ENCODE measurements at places on chromosomes 1 and 21.
A peak's percentile ranks its signal among the peaks of the same experiment; 100 is the strongest.

DNA sequence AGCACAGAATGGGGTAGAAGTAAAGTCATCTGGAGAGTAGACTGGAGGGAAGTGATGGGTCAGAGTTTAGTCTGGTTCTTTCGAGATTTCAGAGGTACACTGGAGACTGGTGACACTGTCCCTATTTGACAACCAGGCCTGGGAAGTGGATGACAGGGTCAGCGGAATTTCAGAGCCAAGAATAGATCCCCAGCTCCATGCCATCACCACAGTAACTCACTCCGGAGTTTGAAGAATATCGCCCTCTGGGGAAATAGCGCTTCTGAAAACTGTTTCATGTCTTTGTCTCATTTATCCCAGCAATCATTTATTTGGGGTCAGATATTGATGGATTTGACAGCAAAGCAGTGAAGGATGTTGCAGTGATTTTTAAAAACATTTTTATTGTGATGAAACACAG is 7.6 kb upstream of the NFASC start:
- H3K27ac ChIP-seq, result no peak overlapping the region
- no peaks in the 10 kb centered on the region for H3K4me1 ChIP-seq
- no peak for DNase-seq
- peaks cover 37% of the 10 kb centered on the region for H3K27me3 ChIP-seq

- peak overlapping the region; percentile 84 for H3K4me3 ChIP-seq
- H3K4me1 ChIP-seq, result no peaks in the 10 kb centered on the region
- peaks cover 67% of the 10 kb centered on the region for H3K27me3 ChIP-seq
- H3K36me3 ChIP-seq, result no peaks in the 10 kb centered on the region
- H3K27ac ChIP-seq, result no peak overlapping the region
Observed at GRCh38 chr1:39789571-39790110, 976 bp upstream of the BMP8B start.

GRCh38 chr1:207331354-207332313 is 10.2 kb downstream of the CD55 start:
- H3K27me3 ChIP-seq, result no peaks in the 10 kb centered on the region
- no peak overlapping the region for H3K27ac ChIP-seq
- no peak overlapping the region for H3K4me3 ChIP-seq
- H3K4me1 ChIP-seq, result no peaks in the 10 kb centered on the region

DNA sequence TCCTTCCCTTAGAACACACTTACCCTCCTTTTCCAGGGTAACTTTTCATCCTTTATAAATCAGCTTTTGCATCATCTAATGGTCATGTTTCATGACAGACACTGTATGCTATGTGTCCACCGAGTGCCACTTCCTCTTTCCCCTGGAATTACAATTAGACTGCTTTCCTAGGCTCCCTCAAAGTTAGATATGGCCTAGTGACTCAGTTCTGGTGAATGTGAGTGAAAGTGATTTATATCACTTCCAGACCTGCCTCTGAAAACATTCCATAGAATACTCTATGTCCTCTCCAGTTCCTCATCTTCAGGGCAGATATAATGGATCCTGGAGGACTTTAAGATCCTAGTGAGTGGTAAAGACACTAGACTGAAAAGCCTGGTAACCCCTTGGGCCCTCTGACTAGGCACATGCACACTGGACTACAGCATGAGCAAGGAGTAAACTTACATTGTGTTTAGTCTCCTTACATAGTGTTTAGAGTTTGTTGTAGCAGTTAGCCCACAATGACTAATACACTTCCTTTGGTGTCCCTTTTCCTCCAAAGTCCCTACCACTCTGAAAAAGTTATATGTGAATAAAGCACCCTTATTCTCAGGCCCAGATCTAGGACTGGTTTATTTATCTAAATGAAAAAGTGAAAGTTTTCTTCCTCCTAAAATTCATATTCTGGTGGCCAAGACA is 59.3 kb downstream of the GPR88 start:
- H3K27ac ChIP-seq, result no peak overlapping the region
- no peaks in the 10 kb centered on the region for H3K36me3 ChIP-seq
- H3K4me1 ChIP-seq, result peaks cover 5% of the 10 kb centered on the region
- H3K27me3 ChIP-seq, result no peaks in the 10 kb centered on the region
- H3K4me3 ChIP-seq, result no peak overlapping the region

GRCh38 chr1:90970208-90970607 is 51.6 kb downstream of the ZNF644 start:
- peaks cover 8% of the 10 kb centered on the region for H3K4me1 ChIP-seq
- no peak overlapping the region for H3K4me3 ChIP-seq
- H3K36me3 ChIP-seq, result peaks cover 26% of the 10 kb centered on the region
- no peak for DNase-seq
- H3K27me3 ChIP-seq, result no peaks in the 10 kb centered on the region

- H3K27ac ChIP-seq, result no peak overlapping the region
- no peaks in the 10 kb centered on the region for H3K27me3 ChIP-seq
- H3K36me3 ChIP-seq, result peaks cover 4% of the 10 kb centered on the region
- DNase-seq, result no peak
Observed at GRCh38 chr21:28699596-28700259, 292.9 kb downstream of the LTN1 start.

GRCh38 chr1:98306517-98307089 is 354.9 kb upstream of the SNX7 start:
- no peaks in the 10 kb centered on the region for H3K4me1 ChIP-seq
- H3K4me3 ChIP-seq, result no peak overlapping the region
- no peak for DNase-seq
- no peak overlapping the region for H3K27ac ChIP-seq
- H3K27me3 ChIP-seq, result peaks cover 11% of the 10 kb centered on the region

DNA sequence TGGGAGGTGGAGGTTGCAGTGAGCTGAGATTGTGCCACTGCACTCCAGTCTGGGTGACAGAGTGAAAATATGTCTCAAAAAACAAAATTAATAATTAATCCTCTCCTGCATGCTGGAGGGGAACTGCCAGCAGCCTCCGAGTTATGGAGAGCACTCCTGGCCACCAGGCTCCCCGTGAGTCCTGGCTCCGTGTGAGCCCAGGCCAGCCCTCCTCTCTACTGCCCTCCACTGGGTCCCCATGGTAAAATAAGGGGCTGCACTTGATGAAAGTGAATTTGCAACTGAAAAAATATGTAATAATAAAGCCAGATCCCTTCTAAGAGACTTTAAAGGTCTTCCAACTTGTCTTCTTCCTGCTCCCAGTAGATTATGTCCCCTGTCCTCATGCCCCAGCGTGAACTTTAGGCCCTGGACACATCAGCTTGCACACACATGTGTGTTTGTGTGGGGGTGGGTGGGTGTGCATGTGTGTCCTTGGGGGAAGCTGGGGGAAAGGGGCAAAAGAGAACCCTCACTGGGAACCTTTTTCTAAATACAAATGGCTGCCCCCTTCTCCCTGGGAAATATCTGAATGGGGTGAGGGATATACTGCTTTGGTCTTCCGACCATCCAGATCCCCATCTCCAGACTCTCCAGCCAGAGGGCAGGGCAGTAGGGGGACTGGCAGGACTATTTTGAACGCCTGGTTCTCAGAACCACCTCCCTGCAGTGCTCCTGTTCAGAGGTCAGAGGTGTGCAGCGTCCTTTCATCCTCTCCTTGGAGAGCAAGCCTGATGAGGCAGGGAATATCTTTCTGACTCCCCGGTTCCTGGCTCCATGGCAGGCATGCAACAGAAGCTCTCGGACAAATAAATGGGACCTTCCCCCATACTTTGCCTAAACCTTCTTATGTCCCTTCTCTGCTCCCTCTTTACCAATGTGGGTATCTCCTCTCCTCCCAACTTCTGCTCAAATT is 26.2 kb downstream of the NEK2 start:
- no peaks in the 10 kb centered on the region for H3K27me3 ChIP-seq
- H3K4me1 ChIP-seq, result peaks cover 6% of the 10 kb centered on the region
- DNase-seq, result no peak
- no peak overlapping the region for H3K4me3 ChIP-seq
- peak overlapping the region; percentile 51 for H3K27ac ChIP-seq

GRCh38 chr1:177383715-177384114 is 213.0 kb downstream of the BRINP2 start:
- H3K27ac ChIP-seq, result no peak overlapping the region
- H3K36me3 ChIP-seq, result peaks cover 6% of the 10 kb centered on the region
- H3K4me3 ChIP-seq, result no peak overlapping the region

GRCh38 chr1:178344513-178345091 is 152.2 kb downstream of the CLEC20A start:
- no peaks in the 10 kb centered on the region for H3K36me3 ChIP-seq
- DNase-seq, result no peak
- H3K4me1 ChIP-seq, result peaks cover 20% of the 10 kb centered on the region
- peak overlapping the region; percentile 56 for H3K4me3 ChIP-seq
- peak overlapping the region; percentile 67 for H3K27ac ChIP-seq
- H3K27me3 ChIP-seq, result no peaks in the 10 kb centered on the region

GRCh38 chr1:228374711-228375577 is 31.7 kb downstream of the TRIM11 start:
- H3K27me3 ChIP-seq, result no peaks in the 10 kb centered on the region
- no peak for DNase-seq
- no peak overlapping the region for H3K4me3 ChIP-seq
- no peaks in the 10 kb centered on the region for H3K4me1 ChIP-seq

- no peak overlapping the region for H3K27ac ChIP-seq
- peak; percentile 43 for DNase-seq
- peaks cover 8% of the 10 kb centered on the region for H3K4me1 ChIP-seq
- no peaks in the 10 kb centered on the region for H3K36me3 ChIP-seq
Observed at GRCh38 chr1:29651246-29651645, 414.9 kb downstream of the PTPRU start.

DNA sequence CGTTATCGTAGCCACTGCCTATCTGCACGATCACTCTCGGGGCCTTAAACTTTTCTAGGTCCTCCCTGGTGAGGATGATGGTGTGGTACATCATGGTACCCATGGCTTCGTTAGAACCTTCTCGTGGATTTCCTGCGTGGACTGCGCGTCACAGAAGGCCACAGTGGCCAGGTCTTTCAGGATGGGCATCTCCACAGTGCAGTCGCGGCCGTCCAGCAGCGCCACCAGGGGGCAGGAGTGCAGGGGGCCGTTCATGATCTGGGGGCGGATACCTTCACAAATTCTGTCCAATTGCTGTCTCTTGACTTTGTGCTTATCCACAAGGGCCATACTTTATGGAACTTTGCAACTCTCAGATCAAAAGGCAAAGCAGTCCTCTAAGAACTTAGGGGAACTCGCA is 69.6 kb downstream of the WLS start:
- no peaks in the 10 kb centered on the region for H3K27me3 ChIP-seq
- H3K4me3 ChIP-seq, result no peak overlapping the region
- DNase-seq, result no peak
- peaks cover 40% of the 10 kb centered on the region for H3K36me3 ChIP-seq

DNA sequence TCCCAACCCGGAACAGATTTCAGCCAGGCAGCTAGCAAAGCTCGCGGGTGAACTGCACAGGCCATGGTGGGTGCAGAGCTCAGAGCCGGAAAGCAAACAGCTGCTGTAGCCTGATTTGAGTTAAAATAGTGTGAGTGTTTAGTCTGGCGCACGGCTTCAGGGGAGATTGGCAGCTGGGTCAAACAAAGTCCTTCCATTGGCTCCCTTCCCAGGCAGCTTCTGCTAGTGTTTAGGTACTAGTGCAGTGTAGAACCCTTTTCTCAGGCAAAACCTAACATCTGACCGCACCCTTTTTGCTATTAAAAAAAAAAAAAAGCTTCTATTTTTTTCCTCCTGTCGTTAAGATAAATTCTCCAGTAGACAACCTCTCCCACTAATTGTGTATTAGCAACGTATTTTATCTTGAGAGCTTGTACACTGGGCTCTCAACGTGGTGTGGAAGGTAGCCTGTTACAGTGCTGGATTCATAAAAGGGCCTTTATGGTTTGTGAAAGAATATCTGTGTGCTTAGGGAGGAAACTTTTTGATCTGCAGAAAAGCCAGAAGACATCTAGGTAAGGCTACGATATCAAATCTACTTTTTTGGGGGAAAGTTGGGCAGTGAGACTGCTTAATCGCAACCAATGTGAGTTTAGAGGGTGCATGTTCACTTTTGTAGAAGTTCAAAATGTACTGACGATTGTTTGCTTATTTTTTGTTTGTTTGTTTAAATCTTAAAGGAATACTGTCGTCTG is 689.6 kb downstream of the USP25 start:
- peaks cover 5% of the 10 kb centered on the region for H3K36me3 ChIP-seq
- DNase-seq, result no peak
- peak overlapping the region; percentile 86 for H3K27ac ChIP-seq

DNA sequence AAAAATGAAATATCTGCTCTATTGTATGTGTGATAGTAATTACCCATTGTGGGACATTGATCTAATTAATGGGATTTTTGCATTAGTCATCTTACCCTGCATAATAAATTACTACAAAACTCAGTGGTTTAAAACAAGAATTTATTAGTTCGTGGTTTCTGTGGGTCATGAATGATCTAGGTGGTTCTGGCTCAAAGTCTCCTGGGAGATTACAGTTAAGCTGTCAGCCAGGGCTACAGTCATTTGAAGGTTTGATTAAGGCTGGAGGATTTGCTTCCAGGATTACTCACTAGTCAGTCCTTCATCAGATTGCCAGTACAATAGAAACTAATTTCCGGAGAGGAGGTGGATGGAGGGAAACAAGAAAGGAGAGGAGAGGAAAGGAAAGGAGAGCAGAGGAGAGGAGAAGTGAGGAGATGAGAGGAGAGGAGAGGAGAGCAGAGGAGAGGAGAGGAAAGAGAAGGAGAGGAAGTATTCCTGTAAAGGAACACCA is 60.4 kb upstream of the TNFSF4 start:
- H3K36me3 ChIP-seq, result no peaks in the 10 kb centered on the region
- peaks cover 7% of the 10 kb centered on the region for H3K4me1 ChIP-seq
- no peaks in the 10 kb centered on the region for H3K27me3 ChIP-seq
- no peak overlapping the region for H3K4me3 ChIP-seq

DNA sequence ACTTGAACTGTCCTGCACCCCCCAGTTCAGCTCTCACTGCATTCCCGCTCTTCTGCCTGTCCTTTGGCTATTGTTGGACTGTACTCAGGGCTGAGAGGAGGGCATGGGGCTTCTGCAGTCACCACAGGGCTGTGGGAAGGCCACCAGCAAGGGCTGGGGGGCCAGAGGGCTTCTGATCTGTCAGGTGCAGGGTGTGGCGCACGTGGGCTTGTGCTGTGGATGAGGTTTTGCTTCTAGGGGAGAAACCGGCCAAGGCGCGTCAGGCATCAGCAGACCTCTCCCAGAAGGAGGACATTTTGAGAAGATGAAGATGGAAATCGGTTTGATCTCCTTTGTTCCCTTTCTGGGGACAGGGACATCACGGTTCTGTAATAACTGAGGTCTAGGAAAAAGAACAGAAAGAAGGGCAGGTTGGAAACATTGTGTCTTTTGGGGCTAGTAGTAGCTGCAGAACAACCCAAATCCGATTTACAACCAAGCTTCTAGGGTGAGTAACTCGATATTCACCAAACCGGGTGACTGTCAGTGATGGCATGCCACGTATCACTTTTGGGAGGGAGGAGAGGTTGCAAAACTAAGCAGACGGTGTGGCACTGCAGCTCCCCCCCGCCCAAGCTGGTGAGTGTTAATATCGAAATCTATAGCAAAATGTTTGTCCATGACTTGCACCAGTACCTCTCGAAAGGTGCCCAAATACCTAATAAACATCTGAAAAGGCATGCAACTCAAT is 40.9 kb downstream of the AGPAT3 start:
- H3K4me3 ChIP-seq, result no peak overlapping the region
- no peak overlapping the region for H3K27ac ChIP-seq
- H3K4me1 ChIP-seq, result peaks cover 44% of the 10 kb centered on the region
- no peak for DNase-seq
- peaks cover 19% of the 10 kb centered on the region for H3K36me3 ChIP-seq

Data from type B pancreatic cell (in vitro differentiated cells).